Stimulated activated naive CD8-positive, alpha-beta T cell treated with anti-CD3 and anti-CD28 coated beads, Interleukin-15, amount 100 ng/mL, for 72 hours (primary cell): ENCODE measurements at places on chromosomes 3 and 15.
A peak's percentile ranks its signal among the peaks of the same experiment; 100 is the strongest.

DNA sequence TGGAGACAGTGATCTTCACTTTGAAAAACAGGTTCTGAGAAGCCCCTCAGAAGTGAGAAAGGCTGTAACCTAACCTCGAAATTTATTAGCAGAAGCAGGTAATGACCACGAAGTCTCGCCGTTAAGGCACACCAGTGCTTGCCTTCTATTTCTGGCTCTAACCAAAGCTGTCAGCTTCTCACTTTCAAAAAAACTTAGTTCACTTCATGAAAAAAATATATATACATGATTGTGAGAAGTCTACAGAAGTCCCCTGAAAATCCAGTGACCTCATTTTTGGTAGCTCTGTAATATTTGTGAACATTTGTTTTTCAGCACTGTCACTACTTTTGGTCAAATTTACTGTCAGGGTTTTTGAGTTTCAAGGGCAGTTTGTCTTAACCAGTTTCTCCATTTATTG is 19.1 kb upstream of the AKAP13 start:
- DNase-seq = no peak

GRCh38 chr3:78969483-78969882 is 798.3 kb downstream of the ROBO1 start:
- DNase-seq = no peak

GRCh38 chr3:108110934-108111333 is 20.1 kb upstream of the CD47 start:
- DNase-seq = no peak

- DNase-seq = peak; percentile 19
Observed at GRCh38 chr3:12138044-12138443, 20.7 kb downstream of the TIMP4 start.

GRCh38 chr15:62834686-62835329 is 207.7 kb upstream of the TPM1 start:
- DNase-seq = no peak

- no peak for DNase-seq
Observed at GRCh38 chr3:55893045-55893664, 406.0 kb upstream of the WNT5A start.

DNA sequence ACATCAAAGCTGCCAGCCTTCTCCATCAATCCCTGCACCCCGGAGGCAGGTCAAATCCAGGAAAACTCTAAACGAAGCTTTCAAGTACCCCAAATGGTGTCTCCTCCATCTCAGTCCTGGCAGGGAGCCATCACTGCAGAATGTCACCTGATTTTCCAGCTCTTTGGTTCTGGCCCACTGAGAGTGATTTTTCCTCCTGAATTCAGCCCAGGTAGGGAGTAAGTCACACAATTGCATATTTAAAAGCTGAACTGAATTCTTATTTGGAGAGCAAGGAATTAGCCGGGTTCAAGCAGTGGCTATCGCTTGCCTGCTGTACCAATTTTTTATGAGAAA is 5.3 kb downstream of the RFTN1 start:
- no peak for DNase-seq

DNA sequence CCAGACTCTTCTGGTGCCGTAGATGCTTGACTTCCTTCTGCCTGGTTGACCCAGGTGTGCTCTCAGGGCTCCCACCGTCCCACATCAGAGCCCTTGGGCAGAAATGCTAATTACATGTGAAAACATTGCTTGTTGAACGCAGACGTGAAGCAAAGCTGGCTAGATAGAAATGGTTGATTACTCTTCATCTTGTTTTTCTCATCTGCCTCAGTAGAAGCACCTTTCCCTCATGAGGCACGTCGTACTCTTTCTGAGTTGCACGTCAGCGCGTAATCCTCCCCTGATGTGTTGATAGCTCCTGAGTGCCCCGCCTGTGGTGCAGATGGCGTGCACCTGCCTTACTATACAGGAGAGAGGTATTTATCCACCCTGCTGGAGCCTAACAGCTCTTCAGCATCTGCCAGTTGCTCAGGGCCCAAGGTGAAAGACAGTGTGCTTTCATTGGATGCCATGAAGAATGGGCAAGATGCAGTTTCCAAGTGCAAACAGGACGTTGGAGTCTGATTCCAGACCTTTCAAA is 18.1 kb downstream of the MAP6D1 start:
- no peak for DNase-seq

DNA sequence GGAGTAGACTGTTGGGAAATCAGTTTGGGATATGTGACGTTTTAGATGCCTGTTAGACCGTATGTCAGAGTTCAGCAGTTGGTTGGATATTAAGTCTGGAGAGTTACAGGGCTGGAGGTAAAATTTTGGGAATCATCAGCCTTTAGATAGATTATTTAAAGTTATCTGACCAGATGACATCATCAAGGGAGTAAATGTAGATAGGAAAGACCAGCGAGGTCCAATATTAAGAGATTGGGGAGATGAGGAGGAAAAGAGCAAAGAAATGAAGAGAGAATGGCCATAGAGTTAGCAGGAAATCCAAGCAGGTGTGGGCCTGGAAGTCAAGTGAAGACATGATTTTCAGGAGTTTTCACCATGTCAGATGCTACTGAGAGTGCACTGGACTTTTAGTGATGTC is 3.1 kb downstream of the NDUFB4 start:
- no peak for DNase-seq

- DNase-seq = no peak
Observed at GRCh38 chr3:143483214-143483613, 363.6 kb downstream of the CHST2 start.

GRCh38 chr3:140577911-140578310 is 100.0 kb upstream of the TRIM42 start:
- DNase-seq = no peak

GRCh38 chr15:79004336-79004735 is 59.5 kb upstream of the CTSH start:
- no peak for DNase-seq

DNA sequence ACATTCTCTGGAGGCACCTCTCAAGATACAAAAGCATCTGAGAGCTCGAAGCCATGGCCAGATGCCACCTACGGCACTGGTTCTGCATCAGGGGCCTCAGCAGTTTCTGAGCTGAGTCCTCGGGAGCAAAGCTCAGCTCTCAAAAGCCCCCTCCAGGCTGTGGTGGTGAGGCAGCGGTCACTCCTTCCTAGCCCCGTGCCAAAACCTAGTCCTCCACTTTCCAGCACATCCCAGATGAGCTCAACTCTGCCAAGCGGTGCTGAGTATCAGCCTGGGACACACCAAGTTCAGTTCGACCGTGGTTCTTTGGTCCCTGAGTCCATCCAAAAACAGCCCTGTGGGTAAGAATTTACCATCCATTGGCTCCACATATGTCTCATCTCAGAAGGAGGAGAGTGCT is 79.3 kb upstream of the STT3B start:
- no peak for DNase-seq

- no peak for DNase-seq
Observed at GRCh38 chr3:143888846-143889245, 40.6 kb upstream of the SLC9A9 start.

DNA sequence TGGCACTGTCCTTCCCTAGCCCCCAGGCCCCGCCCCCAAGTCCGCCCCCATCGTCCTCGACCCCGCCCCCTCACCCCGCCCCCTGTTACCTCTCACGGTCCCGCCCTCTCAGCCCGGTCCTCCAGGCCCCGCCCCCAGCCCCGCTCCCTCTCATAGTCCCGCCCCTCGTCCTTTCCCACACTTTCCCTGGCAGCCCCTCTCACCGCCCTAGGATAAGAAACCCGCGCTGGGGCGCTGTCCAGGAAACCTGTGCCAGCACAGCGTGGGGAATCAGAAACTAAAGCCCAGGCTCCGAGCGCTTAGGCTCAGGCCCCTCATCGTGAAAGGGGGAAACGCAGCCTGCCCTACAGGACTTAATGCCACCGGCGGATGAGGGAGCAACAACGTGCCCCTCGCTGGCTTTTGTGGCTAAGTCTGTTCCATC is 20.9 kb downstream of the TRPM1 start:
- DNase-seq = no peak

- no peak for DNase-seq
Observed at GRCh38 chr3:183524476-183524875, 31.0 kb downstream of the KLHL6 start.

GRCh38 chr3:123374016-123374415 is 74.9 kb downstream of the ADCY5 start:
- DNase-seq = no peak

DNA sequence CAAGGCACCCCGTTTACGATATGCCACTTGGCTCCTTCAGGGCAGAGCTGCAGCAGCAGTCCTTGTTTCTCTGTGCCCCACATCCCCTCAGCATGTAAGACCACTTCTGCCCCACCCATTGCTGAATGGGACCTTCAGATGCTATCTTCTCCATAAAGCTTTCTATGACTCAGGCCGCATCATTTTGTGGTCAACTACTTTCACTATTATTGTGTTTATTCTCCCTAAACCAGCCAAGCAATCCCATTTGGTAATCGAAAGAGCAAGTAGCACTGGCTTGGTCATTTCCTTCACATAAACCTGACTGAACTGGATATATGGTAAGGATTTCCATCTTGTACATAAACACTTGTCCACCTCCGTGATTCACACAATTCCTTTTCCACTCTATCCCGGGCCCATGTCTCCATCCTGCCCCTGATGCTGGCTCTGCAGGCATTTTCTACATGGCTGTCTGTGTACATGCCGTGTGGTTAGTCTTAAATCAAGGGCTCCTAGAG is 25.7 kb downstream of the LIPC start:
- DNase-seq = peak; percentile 54

DNA sequence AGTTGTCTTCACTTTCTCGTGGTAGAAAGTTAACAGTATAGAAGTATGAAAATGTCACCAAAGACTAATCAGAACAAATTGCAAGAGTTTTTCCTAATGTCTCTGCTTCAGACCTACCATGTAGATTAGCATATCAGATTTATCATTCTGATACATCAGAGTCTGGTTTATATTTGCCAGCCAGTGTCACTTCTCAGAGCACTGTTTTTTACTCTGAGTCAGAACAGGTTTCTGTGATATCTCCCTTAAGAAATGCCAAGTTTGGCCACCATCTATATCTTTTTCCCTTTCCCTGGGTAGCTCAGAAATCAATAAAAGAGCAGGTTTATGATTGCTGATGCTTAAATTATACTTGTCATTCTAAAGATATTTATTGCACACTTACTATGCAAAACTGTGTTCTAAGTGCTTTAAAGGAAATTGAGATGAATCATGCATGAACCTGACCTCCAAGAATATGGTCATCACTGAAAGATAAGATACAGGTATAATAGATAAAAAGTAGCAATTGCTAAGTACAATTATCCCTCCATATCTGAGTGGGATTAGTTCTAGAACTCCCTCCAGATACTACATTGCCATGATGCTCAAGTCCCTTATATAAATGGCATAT is 672.7 kb upstream of the NAALADL2 start:
- no peak for DNase-seq

DNA sequence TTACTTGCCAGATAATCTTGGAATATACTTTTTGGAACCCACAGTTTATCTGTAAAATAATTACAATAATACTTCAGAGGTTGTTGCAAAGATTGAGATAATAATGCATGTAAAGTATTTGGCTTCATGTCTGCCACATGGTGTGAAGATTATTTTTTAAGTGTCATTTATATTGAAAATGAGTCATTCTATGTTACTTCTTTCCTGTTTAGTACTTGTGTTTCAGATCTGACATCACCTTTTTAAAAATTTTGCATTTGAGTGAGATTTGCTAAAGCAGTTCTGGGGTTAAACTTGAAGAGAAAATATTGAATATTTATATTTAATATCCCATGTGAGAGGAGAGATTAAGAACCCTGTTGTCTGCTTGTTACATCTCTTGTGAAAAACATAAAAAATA is 31.2 kb downstream of the IQGAP1 start:
- no peak for DNase-seq

DNA sequence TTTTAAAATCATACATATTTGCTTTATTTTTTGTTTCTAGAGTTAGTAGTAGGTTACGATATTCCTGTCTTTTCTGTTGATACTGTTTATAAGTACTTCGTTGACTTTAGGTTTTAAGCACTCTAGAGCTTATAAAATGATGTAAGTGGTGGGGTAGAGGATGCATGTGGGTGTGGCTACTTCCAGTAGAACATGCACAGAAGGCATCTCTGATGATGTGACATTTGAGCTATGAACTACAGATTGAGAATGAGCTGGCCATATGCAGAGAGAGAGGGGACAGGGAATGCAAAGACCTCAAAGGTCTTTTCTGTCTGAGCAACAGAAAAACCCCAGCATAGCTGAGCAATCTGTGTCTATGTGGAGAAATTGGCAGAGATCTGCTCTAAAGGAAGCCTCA is 233.9 kb upstream of the STAC start:
- no peak for DNase-seq

DNA sequence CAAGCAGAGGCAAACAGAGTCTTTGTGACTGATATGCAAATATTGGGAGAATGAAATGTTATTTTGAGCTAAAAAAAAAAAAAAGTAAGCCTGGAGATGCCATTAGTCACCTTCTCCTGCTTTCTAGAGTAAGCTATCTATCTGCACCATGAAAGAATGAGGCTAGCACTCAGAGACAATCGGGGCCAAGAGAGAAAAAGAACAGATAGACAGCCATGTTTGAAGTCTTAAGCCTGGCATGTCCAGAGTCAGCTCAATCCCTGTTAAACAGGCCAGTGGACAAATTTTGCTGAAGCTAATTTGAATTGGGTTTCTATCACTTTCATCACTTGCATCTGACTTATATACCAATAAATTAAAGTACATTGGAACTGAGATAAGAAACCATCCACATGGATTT is 204.4 kb downstream of the SLC9A9 start:
- no peak for DNase-seq

DNA sequence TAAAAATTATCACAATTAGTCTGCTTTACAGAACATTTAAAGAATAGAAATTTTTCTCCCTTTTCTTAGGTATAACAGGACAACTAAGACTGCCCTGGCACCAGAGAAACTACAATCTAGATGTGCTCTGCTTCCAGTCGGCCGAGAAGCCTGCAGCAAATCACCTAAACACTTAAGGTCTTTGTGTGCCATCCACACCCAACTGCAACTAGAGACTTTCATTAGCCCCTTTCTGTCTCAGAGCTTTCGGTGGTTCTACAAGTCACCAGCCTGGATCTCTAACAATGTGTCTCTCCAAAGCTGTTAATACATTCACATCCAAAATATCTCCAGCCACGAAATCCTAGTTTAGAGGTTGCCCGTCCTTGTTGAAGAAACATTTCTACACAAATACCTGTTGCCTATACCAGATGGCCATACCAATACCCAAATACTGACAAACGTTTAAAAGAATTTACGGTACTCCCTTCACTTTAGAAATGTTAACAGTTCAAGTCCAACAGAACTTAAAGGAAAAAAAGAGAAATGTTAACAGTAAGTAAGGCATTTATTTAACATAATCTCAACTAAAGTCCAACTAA is 6.7 kb downstream of the PRC1 start:
- no peak for DNase-seq

GRCh38 chr3:104279617-104280016 is 1087.1 kb upstream of the ALCAM start:
- DNase-seq = no peak
